Left renal pelvis (tissue), 4 donors: ENCODE measurements at places on chromosomes 3 and 15. TPM values are rescaled to one million over a fixed set of nuclear protein-coding genes. Genes with fewer than 3 reads are reported as not detected.

- DNase-seq, result no peak
Measured at GRCh38 chr3:171377859-171378258, 82.3 kb downstream of the TNIK start.

GRCh38 chr3:174891524-174892203, 32.5 kb downstream of the NAALADL2 start:
- DNase-seq, result no peak

- DNase-seq, result no peak
Measured at GRCh38 chr3:14533457-14533958, 6.6 kb downstream of the GRIP2 start.

GRCh38 chr3:128701342-128702212, 24.4 kb upstream of the RAB7A start:
- no peak for DNase-seq

GRCh38 chr3:175704366-175705055, 845.4 kb downstream of the NAALADL2 start:
- DNase-seq, result no peak

- DNase-seq, result no peak
Measured at GRCh38 chr3:122103821-122104514, 48.8 kb downstream of the CD86 start.

DNA sequence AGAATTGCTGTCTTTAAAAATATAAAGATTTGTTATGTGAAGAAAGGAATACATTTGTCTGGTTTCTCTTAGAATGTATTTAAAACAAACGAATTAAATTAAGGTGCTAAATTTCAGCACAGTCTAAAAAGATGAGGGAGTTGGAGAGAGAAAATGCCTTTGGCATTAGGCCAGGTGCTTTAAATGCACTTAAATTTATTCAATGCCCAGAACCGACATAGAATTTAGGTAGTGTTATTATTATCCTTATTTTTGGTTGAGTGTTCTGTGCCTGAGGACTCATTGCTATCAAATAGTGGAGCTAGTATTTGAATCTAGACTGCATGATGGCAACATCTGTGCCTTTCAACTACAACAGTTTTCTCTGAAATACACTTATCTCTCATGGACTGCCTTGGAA, 287.5 kb downstream of the RBMS3 start:
- no peak for DNase-seq

GRCh38 chr15:75140080-75140879, 61.4 kb upstream of the C15orf39 start:
- no peak for DNase-seq

Gene CHSY1
- polyA plus RNA-seq, result 49.1 TPM

- no peak for DNase-seq
Measured at GRCh38 chr3:59644479-59645402, 594.9 kb upstream of the CFAP20DC start.

- DNase-seq, result no peak
Measured at GRCh38 chr15:77991029-77991406, 86.5 kb downstream of the TBC1D2B start.
